ENCODE measurements at places on chromosomes 1 and 21.

GRCh38 chr1:12314333-12314903 lies 84.6 kb downstream of the VPS13D start:
- DNase-seq = no peak

GRCh38 chr1:67642629-67643028 lies 42.4 kb upstream of the GADD45A start:
- no peak for DNase-seq

GRCh38 chr1:98221923-98222322 lies 301.1 kb upstream of the DPYD start:
- no peak for DNase-seq

- DNase-seq = peak; percentile 70
Measured at GRCh38 chr1:153805042-153805745, 30.0 kb downstream of the SLC27A3 start.

GRCh38 chr1:99577313-99577712 lies 68.6 kb upstream of the PALMD start:
- DNase-seq = no peak

DNA sequence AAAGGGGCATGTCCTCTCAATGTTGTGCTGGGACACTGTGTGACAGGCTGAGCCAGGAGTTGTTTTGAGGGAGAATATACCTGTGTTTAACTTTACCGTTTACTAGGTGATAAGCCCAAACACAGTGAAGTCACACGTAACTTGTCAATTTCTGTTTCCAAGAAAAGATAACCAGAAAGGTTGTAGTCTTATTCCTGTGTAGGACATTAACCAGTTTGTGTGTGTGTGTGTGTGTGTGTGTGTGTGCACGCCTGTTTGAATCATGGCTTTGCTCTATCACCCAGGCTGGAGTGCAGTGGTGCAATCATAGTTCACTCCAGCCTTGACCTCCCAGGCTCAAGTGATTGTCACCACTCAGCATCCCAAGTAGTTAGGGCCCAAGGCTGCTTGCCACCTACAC lies 83.6 kb downstream of the MRPS6 start:
- no peak for DNase-seq

- no peak for DNase-seq
Measured at GRCh38 chr1:156196445-156196844, 2.5 kb downstream of the SLC25A44 start.

- peak; percentile 7 for DNase-seq
Measured at GRCh38 chr1:46131712-46132528, 509 bp downstream of the PIK3R3 start.

DNA sequence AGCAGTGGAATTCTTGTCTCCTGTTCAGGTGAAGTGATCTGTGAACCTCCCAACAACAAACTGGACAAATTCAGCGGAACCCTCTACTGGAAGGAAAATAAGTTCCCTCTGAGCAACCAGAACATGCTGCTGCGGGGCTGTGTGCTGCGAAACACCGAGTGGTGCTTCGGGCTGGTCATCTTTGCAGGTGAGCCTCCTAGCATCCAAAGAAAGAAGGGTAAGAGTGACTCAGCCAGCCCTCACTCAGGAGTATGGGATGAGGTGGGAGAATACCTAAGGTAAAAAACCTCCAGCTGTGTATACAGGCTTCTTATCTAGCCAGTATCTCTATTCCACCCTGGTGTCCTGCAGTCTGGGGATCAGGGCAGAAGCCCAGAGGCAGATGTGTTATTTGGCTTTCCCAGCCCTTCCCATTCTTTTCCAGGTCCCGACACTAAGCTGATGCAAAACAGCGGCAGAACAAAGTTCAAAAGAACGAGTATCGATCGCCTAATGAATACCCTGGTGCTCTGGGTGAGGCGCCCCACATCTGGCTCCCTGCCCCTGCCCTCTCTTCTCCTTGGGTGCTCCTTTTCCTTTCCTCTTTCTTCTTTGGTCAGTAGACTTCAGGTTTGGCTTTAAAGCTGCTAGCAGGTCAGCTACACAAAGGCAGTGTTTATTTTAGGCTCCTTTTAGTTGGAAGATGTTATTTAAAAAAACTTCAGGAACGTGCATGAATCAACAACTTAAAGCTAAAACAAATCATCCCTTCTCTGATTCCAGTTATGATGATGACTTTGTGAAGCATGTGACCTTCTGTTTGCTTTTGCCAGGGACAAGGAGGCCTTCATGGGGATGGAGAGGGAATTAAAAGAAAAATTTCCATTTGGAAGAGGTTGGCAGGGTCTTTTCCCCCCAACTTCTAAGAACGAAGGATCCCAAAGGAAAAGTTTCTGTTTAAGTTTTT lies 9.0 kb downstream of the ATP8B2 start:
- no peak for DNase-seq

DNA sequence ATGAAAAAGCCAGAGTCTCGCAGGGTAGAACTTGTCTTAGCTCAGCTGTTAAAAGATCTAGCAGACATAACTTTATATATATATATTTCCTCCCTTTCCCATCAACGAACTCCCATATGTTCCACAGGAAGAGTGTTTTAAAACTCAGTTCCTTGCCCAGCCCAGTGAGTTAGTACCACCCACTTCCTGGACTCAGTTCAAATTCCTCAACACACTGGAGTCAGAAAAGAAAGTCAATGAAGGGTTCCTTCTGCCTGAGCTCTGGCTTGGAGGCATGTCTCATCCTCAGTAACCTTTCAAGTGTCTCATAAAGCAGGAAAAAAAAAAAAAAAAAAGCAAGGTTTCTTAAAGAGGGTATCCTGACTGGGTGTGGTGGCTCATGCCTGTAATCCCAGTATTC lies 15.6 kb downstream of the TPM3 start:
- no peak for DNase-seq

GRCh38 chr21:31873696-31874599 lies 1.1 kb downstream of the HUNK start:
- peak; percentile 23 for DNase-seq

DNA sequence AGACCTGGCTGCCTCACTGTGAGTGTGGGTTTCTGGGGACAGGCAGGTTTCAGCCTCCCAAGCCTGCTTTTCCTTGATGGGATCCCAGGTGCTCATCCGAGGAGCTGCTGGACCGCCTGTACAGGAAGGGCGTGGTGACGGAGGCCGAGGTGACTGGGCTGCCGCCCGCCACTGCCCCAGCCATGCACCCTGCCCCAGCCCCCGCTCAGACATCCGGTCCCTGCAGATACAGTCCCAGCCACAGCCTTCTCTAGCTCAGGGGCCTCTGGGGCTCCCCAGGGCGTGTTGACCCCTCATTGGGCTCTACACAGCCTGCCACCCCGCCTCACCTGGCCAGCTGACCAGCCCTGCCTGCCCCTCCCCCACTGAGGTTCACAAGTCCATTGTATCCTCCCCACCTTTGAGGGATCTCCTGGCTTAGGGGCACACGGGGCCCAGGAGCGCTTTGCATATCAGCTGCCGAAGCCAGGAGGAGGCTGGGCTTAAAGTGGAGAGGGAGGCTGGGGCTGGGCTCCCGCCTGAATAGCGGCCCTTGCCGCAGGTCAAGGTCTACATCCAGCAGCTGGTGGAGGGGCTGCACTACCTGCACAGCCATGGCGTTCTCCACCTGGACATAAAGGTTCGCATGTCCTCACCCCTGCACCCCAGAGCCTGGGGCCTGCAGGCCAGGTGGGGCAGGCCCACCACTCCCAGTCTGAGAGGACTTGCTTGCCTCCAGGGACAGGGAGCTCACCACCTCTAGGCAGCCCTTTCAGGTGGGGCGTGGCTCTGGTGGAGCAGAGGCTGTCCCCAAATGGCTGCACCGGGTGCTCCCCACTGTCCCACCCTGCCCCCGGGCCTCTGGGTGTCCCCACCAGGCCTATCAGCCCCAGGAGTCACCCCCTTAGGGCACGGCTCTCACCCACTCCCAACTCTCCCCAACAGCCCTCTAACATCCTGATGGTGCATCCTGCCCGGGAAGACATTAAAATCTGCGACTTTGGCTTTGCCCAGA lies 38.5 kb downstream of the TRIM11 start:
- no peak for DNase-seq

DNA sequence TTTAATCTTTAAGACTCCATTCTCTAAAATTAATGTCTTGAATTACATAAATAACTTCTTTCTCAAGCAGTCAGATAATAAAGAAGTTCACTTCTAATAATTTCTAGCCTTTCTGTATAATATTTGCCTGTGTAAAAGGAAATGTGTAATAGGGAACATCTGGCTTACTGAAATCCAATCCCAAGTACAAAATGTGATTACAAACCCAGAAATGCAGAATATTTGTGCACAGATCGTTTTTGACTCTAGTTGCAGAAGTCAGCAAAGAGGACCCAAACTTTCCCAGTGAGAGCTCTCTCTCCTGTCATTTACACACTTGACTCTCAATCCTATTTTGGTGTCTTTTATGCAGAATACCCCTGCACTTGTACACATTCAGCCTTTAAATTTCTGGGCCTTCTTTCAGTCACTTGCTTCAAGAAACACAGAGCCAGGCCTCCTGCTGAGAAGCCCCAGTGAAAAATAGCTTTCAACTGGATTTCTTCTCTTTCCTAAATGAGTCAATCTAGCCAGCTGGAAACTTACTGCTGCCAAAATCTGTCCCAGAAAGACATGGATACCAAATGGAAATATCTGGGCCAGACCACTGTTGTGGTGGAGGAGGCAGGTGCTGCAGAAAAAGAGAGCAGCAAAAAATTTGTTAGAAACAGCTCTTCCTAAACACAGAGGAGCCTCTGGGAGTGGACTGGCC lies 68.5 kb upstream of the ADAM30 start:
- DNase-seq = no peak

DNA sequence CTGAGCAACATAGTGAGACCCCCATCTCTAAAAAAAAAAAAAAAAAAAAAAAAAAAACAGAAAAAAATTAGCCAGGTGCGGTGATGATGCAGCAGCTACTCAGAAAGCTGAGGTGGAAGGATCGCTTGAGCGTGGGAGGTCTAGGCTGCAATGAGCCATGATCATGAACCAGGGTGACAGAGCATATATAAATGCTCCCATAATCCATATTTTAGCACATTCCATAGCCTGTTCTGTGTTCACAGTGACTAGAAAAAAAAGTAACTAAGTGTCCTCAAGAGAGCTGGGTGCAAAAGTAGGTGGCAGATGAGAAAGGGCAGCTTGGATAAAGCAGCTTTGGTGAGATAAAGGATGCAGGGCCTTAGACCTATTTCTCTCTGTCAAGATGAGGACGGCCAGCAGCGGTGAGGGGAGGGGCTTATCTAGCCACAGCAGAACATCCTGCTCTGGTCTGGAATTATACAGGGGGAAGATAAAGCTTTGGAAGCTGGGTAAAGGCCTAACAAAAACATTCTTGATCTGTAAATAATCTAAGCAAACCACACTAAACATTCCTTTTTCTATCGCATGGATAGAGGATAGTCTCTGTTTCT lies 205.3 kb downstream of the DAB1 start:
- DNase-seq = no peak

DNA sequence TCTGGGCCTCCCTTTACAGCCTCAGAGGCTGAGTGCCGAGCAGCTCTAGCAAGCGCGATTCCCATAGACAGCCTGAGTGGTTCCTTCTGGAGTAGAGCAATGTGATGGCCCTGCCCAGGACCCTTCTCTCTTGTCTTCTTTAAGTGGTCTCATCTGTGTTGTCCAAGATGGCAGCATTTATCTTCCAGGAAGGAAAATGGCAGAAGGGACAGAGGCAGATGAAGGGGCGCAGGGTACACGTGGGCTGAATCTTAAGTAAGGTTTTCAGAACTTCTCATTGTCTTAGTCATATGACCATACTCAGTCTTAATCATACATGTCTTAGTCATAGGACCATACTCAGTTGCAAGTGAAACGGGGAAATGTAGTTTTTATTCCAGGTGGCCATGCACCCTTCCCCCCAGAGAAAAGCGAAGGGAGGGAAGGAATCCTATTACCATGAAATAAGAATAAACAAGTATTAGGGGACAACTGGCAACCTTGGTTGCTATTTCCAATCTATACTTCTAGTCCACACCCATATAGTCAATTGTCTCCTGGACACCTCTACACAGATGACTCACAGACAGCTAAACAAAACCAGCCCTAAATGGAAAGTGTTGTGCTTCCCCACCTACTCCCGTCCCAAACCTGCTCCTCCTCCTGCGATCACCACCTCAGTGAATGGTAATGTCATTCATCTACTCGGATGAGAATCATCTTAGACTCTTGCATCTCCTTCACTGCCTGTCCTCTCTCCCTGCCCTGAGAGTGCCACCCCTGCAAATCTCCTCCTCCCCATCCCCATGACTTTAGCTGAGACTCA lies 13.3 kb downstream of the OVAAL start:
- peak; percentile 49 for DNase-seq

GRCh38 chr1:198747127-198747526 lies 108.3 kb downstream of the PTPRC start:
- no peak for DNase-seq

DNA sequence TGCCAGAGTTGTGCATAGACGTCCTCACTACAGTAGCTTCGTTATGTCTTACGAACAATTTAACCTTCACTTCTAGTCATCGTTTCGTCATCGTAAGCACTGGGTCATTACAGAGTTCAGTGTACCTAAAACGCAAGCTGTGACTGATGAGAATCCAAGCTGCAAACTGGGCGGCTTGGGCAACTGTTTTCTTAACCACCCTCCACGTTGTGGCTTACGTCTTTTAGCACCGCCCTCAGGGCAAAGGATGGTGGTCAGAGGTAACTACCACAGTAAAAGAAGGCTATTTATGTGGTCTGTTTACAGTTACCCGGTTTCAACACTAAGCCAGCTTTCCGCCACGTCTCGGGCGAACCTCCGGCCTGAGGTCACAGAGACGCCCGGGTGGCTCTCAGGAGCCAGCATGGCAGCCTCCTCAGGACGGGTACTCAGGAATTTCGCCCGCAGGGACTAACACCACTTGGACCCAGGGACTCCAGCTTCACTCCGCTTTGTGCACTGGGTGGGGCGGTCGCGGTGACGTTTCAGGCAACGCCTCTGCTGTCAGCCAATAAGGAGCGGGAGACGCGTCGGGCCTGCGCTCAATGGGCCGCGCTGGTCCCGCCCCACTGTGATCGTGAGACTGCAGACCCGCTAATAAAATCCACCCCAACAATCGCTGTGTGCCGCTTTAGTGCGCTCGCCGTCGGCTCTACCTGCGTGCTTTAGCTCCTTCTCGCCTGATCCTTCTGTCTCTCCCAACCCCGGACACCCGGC lies at the start of gene CTH:
Gene CTH, plus strand, starts transcription at position 665 of the 756 bp plus-strand sequence. CDS start 148 bp downstream, outside the sequence.
- peak; percentile 81 for DNase-seq

- DNase-seq = no peak
Measured at GRCh38 chr1:212297338-212297737, 12.1 kb downstream of the PPP2R5A start.

- no peak for DNase-seq
Measured at GRCh38 chr1:2317230-2318065, 73.9 kb downstream of the MORN1 start.

DNA sequence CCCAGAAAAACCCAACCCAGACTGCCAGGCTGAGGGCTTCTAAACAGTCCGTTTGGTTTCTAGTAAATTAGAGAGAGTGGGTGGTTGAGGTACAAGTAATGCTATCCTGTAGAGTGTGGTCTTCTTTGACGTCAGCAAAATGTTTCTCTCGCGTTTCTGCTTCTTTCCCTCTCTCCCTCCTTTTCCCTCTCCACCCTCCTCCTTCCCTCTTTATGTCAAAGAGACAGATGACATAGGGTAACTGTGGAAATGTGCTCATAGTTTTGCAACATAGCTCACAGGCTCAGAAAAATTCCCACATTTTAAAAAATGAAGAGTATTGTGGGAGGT lies 158.3 kb downstream of the TOMM20 start:
- DNase-seq = no peak
